HCT116 (cell line): ENCODE measurements at places on chromosomes 11 and 22.

DNA sequence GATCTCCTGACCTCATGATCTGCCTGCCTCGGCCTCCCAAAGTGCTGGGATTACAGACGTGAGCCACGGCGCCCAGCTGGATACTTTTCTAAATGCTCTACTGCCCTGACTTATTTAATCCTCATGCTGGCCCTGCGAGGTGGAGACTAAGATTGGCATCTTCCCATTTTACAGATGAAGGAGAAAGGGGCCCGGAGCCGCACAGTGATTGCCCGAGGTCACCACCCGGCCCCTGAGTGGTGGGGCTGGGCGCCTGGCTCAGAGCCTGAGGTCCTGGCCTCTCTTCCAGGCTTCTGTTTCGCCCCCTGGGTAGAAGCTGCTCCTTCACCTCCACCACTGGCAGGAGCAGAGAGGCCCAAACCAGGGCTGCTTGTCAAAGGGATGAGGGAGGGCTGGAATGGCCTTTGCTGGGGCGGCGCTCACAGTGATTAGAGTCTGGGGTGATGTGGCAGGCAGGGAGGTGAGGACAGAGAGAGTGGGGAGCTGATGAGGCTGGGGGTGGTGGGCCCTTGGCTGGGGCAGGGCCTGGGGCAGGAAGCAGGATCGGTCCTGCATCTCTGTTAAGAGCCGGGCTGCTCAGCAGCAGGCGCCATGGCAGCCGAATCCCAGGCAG, 15.4 kb upstream of the MPPED1 start:
- no peak for DNase-seq

DNA sequence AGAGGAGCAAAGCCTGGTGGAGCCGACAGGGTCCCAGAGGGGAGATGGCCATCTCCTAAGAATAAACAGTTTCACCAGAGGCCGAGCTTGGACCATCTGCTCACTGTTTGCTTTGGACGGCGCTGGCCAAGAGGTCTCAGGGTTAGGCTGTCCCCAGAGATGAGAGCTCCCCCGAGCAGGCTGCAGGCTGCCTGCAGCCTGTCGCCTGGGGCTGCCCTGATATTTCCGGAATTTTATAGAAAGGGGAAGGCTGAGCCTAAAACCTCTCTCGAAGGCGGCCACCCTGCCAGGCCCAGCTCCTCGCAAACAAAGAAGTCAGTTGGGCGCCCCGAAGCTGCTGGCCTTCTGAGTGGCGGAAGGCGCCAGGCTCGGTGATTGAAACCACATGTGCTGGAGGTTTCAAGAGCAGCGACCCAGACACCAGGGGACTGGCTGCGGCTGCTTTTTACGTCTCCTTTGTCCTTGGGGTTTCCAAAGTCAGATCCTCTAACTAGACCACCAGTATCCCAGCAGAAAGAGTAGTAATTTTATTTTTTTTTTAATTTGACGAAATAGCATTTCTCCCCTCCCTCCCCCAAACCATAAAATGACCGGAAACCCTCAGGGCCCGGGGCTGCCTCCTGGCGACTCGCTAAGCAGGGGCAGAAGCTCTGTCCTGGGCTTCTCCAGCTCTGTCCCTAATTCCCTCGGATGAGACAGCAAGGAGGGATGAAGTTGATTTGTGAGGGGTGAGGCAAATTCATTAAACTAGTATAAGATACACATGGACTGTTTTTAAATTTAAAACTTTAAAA, 57.4 kb downstream of the CLMP start:
- no peak for DNase-seq

DNA sequence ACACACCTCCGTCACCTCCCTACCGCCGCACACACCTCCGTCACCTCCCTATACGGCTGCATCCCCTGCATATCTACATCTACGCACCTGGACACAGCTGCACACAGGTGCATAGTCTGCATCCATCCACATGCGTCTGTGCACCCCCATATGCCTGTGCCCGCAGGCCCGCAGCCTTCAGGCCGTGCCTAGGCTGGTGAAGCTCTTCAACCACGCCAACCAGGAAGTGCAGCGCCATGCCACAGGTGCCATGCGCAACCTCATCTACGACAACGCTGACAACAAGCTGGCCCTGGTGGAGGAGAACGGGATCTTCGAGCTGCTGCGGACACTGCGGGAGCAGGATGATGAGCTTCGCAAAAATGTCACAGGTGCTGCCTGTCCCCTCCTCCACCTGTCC, 4.8 kb downstream of the PKP3 start:
- DNase-seq, result no peak

DNA sequence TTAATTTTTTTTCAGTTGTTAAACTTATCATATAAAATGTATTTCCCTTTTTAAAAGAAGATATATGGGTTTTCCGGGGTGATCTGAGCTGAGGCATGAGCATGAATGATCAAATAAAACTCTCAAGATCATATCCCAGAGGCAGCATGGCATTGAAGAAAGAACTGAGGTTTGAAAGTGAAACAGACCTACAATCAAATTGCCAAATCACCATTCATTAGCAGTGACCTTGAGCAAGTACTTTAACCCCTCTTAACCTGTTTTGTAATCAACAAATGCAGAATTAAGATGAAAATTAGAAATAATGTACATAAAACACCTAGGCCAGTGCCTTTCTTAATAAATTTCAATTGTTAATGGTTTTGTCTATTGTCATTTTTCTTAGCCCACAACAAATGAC, 116.0 kb downstream of the RBFOX2 start:
- DNase-seq, result no peak
